ENCODE measurements at places on chromosomes 6 and 20. TPM values are rescaled to one million over a fixed set of nuclear protein-coding genes. Genes with fewer than 3 reads are reported as not detected.

The RNF114 gene
- 189 TPM for total RNA-seq

The ECT2L gene
- total RNA-seq, result 0.51 TPM

The KIF16B gene
- total RNA-seq, result 20.0 TPM

The SERINC3 gene
- 154 TPM for total RNA-seq

The KIF6 gene
- total RNA-seq, result under 0.01 TPM

The FABP7 gene
- not detected for total RNA-seq

The DLK2 gene
- total RNA-seq, result not detected

The CUL9 gene
- total RNA-seq, result 16.3 TPM

The RIMS1 gene
- total RNA-seq, result 0.19 TPM

The TSPO2 gene
- total RNA-seq, result not detected

The RIPOR2 gene
- total RNA-seq, result 36.1 TPM

The CAP2 gene
- total RNA-seq, result 3.8 TPM

The SERPINB1 gene
- total RNA-seq, result 43.5 TPM

The HTR1B gene
- total RNA-seq, result not detected

The ANGPT4 gene
- total RNA-seq, result 10.2 TPM

Measured in subcutaneous adipose tissue (tissue), 4 donors.